T-helper 1 cell (primary cell): ENCODE measurements at places on chromosomes 3 and 15.

DNA sequence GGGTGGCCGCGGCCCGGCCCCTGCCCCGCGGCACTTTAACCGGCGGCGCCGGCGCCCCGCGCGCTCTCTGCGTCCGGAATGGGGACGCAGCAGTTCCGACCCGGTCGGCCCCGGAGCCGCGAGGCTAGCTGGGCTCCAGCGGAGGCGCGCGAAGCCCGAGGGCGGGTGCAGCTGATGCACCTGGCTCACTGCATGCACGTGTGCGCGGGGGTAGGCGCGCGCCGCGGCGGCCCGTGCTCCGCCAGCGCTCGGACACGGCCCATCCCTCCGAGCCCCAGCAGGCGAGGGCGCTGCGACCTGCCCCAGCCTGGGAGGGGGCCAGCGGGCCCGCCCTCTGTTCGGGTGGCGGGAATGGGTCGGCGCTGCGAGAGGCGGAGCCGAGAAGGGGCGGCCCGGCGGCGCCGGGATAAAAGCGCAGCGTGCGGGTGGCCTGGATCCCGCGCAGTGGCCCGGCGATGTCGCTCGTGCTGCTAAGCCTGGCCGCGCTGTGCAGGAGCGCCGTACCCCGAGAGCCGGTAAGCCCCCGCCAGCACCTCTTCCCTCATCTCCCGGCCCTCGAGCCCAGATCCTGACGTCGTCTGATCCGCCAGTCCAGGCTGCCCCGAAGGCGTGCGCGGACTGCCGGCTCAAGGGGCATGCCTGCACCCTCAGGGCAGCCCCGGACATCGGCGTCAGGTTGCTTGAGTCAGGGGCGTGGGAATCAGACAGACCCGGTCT lies at the start of the genes CHDH and IL17RB:
Gene CHDH, minus strand, starts transcription at position 286 of the 717 bp plus-strand sequence. CDS start 22,411 bp downstream, outside the sequence.
Gene IL17RB, plus strand, starts transcription at position 435 of the 717 bp plus-strand sequence. Its CDS starts 21 bp downstream, at position 456.
- no peak for DNase-seq

DNA sequence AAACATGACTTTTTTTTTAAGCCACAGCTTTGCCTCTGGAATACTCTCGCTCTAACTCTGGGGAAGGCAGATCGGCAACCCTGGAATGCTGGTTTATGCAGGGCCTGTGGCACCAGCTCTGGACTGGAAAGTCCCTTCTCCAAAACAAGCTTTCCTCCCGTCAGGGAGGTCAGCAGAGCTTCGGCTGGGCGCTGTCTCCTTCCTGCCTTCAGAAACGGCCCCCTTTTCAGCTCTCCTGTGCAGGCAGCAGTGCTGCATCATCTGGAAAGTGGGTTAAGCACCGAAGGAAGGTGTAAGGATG lies 42.7 kb upstream of the SKOR1 start:
- DNase-seq = no peak

GRCh38 chr3:143795874-143796273 lies 52.4 kb downstream of the SLC9A9 start:
- DNase-seq = no peak

DNA sequence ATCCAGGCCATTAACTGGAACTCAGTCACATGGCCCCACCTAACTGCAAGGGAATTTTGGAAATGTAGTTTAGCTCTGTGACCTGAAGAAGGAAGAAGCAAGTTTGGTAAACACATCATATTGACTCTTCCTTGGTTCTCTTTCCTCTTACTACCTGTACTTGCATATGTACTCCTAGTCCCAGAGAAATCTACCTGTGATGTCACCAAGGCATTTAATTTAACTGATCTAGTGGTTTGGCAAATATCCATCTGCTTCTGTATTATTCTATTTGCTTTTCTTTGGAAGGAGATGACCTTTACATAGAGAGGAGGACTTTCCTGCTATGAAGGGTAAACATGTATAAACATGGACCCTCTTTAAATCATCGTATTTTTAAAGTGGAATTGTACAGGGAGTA lies 150.8 kb downstream of the TMEM108 start:
- DNase-seq = no peak

GRCh38 chr3:16151109-16151508 lies 23.4 kb upstream of the GALNT15 start:
- DNase-seq = no peak
